ENCODE measurements at places on chromosomes 7 and 10. TPM values are rescaled to one million over a fixed set of nuclear protein-coding genes. Genes with fewer than 3 reads are reported as not detected.
A peak's percentile ranks its signal among the peaks of the same experiment; 100 is the strongest.

DNA sequence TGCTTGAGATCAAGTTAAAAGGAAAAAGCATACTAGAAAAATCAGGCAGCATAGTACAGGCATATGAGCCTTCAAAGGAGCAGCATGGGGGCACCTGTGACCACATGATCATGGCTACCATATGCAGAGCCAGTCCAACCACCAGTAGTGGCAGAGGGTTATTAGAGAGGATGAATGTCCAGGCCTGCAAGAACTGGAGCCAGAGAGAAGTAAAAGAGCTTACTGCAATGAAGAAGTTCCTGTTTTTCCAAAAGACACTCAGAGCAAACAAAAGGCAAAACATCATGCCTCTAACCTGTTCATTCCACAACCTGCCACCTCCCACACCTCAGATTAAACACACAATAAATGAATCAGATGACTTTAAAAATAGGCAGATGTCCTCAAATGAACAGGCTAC is 99.6 kb upstream of the NAMPT start:
- no peak for DNase-seq

DNA sequence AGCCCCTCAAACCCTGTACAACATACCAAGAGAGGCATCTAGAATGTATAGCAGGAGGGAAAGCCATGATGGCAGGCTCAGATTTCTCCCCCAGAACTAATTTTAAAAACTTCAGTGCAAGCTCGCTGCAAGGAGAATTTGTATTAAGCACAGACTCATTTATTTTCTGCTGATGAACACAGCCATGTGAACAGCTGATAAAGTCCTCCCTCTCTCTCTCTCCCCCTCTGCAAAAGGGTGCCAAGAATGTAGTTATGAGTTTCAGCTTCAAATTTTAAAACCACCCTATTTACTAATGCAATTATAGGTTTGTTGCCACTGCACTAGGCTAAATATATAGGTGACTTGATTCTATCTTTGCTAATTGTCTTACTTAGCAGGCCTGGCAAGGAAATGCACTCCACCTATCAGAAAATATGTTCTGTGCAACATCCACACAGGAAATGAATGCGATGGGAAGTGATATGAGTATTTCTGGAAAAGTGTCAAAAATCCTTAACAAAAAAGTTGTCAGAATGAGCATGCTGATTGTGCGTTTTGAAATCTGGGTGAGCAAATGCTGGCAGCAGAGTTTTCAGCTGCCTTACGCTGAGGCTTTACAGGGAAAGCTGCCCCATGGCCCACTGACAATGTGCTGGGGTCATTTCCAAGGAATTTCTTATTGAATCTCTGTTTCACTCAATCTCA is 43.4 kb upstream of the GHITM start:
- no peak for DNase-seq

- peak; percentile 47 for DNase-seq
These were observed 72.6 kb upstream of the NANOS1 start for GRCh38 chr10:118956802-118957442.

GRCh38 chr10:56836659-56837058 is 475.6 kb upstream of the ZWINT start:
- no peak for DNase-seq

DNA sequence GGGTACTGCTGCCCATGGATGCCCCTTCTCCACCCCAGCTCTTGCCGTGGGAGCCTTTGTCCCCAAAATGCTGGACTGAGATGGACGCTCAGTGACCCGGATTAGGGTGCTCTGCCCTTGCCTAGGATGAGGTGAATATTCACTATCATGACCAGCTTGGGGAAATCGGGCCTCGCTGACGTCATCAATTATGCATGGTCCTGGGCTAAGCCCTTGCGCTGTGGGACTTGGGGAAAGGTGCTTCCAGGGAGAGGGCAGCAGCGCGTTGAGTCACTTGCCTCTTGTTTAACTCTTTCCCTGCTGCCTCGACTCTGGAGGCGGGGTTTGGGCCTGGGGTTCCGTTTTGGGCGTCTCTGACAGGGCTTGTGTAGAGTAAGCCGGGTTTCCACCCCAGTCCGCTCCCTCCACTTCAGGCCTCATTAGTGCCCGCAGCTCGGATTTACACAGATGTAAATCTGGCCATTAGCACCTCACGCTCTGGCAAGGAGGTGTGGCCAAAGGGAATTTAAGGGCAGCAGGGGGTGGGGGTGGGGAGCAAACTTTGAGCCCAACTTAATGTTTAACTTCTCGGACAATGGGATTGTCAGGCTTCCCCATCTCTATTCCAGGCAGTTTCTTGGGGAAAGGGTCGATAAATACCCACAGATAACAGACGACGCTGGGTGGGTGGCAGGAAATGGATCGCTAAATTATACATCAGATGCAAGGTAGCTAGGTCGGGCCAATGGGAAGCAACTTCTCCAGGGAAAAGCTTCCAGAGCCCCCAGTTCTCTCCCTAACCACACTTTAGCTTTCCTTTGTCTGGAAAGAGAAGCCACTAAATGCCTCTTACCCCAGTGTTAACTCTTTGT is 51.3 kb upstream of the TCF7L2 start:
- no peak for DNase-seq

GRCh38 chr10:120761951-120762350 is 89.2 kb upstream of the WDR11 start:
- no peak for DNase-seq

- DNase-seq: no peak
These were observed 247.8 kb upstream of the FOXK1 start for GRCh38 chr7:4434306-4434705.

DNA sequence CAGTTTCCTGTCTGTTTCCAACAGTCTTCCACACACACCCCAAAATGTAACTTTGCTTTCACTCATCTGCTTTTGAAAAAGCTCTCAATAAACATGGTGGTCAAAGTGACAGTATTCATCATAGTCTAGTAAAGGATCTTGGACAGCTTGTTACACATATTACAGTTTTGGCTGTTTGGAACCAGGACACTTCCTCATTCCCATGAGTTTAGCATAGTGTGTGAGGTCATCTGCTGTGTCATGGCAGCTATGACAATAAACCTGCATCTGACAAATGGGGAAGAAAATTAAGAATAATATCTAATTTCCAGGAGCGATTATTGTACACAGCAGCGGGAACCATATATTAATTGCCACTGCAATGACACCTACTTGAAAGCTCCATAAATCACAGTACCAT is 184.3 kb upstream of the SLC26A5 start:
- no peak for DNase-seq

DNA sequence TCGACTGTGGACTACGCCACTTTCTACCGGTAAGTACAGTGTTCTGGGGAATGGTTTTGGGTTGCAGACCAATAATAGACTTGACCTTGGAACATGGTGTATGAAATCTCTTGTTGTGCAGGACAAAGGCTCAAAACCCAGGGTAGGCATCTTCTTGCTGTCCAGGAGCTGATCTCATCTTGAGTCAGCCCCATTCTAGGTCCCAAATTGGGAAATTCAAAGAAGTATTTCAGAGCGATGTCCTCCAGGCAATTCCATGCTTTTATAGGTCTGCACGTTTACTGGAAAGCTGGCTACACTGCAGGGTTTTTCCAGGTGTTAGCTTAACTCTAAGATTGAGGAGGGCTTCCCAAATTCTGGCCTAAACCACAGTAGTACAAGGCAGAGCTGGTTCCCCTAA is 180.7 kb downstream of the BMPER start:
- no peak for DNase-seq

GRCh38 chr7:73353243-73353642 is 25.3 kb downstream of the FKBP6 start:
- DNase-seq: no peak

GRCh38 chr7:40299097-40299496 is 164.3 kb downstream of the SUGCT start:
- no peak for DNase-seq

GRCh38 chr10:14705548-14706230 is 69.0 kb downstream of the FAM107B start:
- no peak for DNase-seq

DNA sequence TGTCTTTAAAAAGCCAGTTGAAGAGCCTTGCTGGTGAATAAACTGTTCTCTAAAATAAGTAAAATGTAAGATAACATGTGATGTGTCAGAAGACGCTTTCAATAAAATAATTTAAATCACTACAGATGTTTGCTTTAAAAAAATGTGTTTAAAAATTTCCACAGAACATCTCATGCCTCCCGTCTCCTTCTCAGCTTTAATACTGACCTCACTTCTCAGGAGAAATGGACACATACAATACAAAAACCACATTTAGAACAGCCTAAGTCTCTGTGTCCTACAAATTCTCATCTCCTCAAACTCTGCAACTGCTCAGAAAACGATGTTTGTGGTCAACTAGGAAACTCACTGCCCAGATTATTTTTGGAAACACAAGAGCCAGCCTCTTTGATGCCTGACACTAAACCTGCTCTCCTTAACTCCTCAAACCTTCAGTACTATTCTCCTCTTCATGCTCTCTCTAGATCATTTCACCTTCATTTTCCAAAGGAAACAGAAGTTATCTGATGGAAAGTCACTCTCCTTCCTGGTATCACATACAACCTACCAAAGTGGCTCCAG is 120.3 kb downstream of the ZNF438 start:
- no peak for DNase-seq

- DNase-seq: no peak
These were observed 27.4 kb downstream of the UCMA start for GRCh38 chr10:13206546-13207443.

- DNase-seq: no peak
These were observed 42.3 kb downstream of the BZW2 start for GRCh38 chr7:16688249-16688648.

DNA sequence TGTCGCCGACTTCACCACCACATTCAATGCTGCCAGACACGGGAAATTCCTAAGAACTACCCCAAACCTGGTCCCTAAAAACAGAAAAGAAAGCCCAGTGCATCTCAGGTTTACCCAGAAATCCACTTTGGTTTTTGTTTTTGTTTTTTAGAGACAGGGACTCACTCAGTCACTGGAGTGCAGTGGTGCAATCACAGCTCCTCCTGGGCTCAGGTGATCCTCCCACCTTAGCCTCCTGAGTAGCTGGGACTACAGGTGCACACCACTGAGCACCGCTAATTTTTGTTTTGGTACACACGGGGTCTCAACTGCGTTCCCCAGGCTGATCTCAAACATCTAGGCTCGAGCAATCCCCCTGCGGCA is 22.8 kb downstream of the MAD1L1 start:
- DNase-seq: no peak

DNA sequence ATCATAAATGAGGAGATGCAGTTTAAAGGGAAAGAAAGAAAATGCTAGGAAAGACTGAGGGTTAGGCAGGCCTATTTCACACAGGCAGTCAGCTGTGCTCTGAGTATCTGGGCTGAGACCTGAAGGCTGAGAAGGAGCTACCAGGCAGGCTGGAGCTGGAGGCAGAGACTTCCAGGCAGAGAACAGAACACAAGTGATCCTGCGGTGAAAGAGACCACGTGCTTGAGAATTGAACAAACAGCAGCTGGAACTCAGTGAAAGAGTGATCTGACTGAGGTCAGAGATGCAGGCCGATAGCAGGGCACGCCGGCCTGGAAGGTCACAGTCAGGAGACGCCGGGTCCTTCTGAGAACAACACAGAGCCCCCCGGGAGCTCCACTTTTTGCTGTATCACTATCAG is 147.8 kb downstream of the ADAM12 start:
- DNase-seq: no peak

DNA sequence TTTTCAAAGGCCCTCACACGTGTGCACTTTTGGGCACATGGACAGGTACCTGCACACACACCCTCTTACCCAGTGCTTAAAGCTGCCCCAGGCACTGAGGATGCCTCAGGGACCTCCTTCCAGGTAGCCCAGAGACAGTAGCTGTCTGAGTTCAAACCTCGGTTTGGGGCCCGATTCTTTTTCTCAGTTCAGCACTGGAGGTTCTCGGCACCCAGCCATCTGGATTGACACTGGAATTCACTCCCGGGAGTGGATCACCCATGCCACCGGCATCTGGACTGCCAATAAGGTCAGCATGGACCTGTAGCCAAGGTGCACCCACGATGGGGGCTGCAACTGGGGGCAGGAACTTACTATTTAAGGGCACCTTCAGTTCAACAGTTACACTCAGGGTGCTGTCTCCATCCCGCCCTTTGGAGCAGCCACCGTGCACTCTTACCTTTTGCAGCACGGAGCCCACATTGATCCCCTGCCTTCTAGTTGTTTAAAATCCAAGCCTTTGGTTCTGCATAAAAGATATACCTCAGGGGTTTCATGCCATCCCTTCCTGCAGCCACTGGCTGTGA is 17.7 kb downstream of the CPA5 start:
- peak; percentile 70 for DNase-seq

GRCh38 chr7:42688056-42688371 is 223.9 kb downstream of the C7orf25 start:
- DNase-seq: no peak

GRCh38 chr7:66467887-66468286 is 160.8 kb upstream of the KCTD7 start:
- DNase-seq: no peak

DNA sequence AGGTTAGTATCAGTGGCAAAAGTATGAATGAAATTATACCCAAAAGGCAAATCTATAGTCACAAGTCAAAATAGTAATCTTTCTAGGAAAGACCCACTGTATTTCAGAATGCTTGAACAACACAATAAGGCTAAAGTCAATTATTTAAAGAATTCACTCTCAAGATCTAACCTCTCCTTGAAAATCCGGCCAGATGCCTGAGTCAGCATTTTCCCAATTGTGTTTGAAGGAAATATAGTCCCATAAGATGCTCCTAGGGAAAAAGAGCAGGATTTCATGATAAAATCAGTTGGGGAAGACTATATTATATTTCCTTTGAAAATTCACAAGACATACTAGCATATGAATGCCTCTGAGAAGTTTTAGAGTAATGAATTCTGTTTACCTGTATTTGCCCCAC is 1075.0 kb downstream of the GRM8 start:
- no peak for DNase-seq

- DNase-seq: no peak
These were observed 6.1 kb downstream of the BICC1 start for GRCh38 chr10:58518775-58519174.

GRCh38 chr7:70153933-70154332 is 555.7 kb downstream of the AUTS2 start:
- no peak for DNase-seq

Gene PLCE1
- total RNA-seq: 51.5 TPM

Gene BHLHA15
- not detected for total RNA-seq

Gene RASA4B
- 6.3 TPM for total RNA-seq

All from cardiac septum (tissue), 1 donor.